A549 treated with DMSO at 1 μM for 4 hours (cell line): ENCODE measurements at places on chromosomes 2 and 18. TPM values are rescaled to one million over a fixed set of nuclear protein-coding genes. Genes with fewer than 3 reads are reported as not detected.

The RBKS gene
- 6.5 to 8.8 TPM (median 7.3 TPM) in 5 replicates for total RNA-seq

The CCDC121 gene
- 2.8 to 4.1 TPM (median 3.6 TPM) in 5 replicates for total RNA-seq

The UGT1A4 gene
- total RNA-seq: 0.07 TPM in 1 of 5 replicates, not detected in the others

The GPR45 gene
- not detected in 5 replicates for total RNA-seq
